ENCODE measurements at places on chromosomes 1 and 21.

- DNase-seq: no peak
Measured at GRCh38 chr1:47912756-47913155, 84.4 kb downstream of the TRABD2B start.

- DNase-seq: no peak
Measured at GRCh38 chr1:229434005-229434640, at the start of gene ACTA1. Gene ACTA1, minus strand, starts transcription at chr1:229434094. Its CDS starts 979 bp downstream, at chr1:229433115.

- DNase-seq: no peak
Measured at GRCh38 chr1:27301052-27301422, 20.9 kb upstream of the TMEM222 start.

DNA sequence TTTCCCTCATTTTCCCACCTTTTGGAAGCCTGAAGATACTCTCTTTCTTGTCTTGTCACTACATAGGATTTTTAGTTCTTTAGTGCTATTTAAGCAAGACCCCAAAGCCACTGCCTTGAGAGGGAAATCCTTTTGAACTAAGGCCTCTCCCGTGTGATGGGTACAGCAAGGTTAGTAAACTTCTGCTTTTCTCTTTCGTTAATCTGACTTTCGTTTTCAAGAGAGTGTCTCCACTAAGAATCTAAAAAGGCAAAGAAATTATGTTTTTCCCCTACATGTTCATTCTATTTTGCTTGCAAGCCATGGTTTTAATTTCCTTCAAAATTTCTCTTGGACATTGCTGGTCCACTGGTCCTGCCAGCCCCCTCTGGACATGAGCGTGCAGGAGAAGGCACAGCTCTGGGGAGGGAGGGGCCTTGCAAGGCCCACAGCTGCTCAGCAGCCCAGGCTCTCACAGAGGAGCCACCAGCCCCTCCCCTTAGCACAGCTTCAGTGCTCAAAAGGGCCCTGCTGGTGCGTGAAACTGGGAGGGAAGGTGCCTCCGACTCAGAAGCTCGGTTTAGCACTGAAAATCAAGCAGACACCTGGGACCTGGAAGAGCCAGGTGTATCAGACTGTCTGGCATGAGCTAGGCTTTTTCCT, 210.9 kb upstream of the GALNT2 start:
- DNase-seq: no peak

DNA sequence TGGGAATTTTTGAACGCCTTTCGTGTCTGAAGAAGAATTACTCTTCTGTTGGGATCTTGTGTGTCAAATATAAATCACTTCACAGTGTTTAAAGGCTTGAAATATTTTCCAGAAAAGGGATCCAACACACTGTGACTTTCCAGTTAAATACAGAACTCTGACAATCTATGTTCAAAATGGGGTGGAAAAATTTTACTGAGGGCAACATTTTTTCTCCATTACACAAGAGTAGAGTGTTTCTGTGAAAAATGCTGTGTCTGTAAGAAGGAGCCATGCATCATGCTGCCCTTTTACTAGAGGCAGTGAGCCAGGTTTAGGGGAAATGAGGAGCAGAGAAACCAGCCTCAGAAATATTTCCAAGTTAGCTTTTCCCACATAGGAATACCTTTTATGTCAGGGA, 86.5 kb downstream of the VPS13D start:
- DNase-seq: peak; percentile 15

- DNase-seq: no peak
Measured at GRCh38 chr1:90347366-90347765, 352.5 kb downstream of the ZNF326 start.
